CD4-positive, alpha-beta T cell treated with Interferon gamma for 1 hour (primary cell): ENCODE measurements at places on chromosomes 4 and X.

DNA sequence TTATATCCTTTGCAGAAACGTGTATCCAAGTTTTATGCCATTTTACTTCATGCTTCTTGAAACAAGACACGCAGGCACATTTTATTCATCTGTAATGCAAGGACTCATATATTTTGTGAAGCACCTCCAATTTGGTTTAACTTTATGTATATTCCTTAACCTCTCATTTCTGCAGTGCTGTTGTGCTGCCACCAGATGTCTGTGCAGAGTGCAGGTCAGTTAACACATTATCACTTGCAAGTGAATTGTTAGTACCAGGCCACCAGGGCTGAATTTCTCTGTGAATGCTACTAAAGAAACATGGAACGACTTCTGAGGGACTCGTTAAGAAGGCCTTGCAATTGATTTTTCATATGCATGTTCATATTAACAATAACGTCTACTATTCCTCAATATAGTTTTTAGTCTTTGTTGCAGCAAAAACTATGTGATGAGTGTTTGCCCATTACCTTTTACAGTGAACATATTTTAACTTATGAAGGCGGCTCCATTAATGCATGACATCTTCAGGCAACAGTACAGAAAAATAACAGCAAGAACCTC lies 770.3 kb downstream of the NLGN4X start:
- DNase-seq: no peak

GRCh38 chr4:184825141-184825895 lies 450 bp downstream of the ACSL1 start:
- no peak for DNase-seq

- DNase-seq: no peak
These were observed 74.0 kb downstream of the ATG4A start for GRCh38 chrX:108165383-108166111.

DNA sequence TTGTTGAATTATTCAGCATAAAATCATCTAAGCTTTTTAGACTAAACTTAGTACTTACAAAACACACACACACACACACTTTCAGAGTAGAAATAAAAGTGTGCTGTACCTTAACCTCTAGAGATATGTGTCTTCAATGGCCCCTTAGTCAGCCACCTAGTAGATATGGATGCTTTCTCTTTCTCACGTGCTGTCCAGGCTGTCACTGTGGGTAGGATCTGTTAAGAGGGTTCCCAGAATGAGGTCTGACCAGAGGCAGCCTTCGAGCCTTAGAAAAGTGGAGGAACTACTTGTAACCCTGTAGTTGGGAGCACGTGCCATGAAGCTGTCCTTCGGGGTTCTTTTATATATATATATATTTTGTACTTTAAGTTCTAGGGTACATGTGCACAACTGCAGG lies 117.9 kb downstream of the COL4A5 start:
- DNase-seq: no peak

GRCh38 chrX:10199212-10199611 lies 42.4 kb downstream of the CLCN4 start:
- peak; percentile 81 for DNase-seq

GRCh38 chr4:185470501-185471195 lies 885 bp downstream of the CCDC110 start:
- peak; percentile 45 for DNase-seq

DNA sequence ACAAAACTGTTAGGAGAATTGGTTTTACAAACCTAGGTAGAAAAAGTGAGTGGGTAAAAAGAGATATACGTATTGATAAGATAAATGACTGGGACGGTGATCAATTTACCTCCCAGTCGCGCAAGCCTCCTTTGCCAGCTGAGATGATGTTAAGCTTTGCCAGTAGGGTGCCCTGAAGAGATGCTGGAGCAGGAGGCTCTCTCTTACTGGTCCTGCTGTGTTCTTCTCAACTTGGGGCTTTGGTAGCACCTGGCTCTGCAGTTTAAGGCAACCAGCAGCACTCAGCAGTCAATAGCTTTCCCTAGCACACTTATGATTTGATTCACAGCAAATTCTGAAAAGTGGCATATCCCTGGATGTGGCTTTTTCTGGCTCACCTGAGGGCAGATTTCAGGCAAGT lies 1461.7 kb downstream of the ADGRL3 start:
- DNase-seq: no peak

- DNase-seq: no peak
These were observed 13.3 kb upstream of the TBC1D19 start for GRCh38 chr4:26570596-26570995.

GRCh38 chr4:76607266-76607799 lies 172.3 kb downstream of the SHROOM3 start:
- no peak for DNase-seq

- DNase-seq: no peak
These were observed 972.1 kb downstream of the C4orf33 start for GRCh38 chr4:130068072-130068471.

GRCh38 chrX:9456250-9457074 lies 8.4 kb upstream of the TBL1X start:
- peak; percentile 27 for DNase-seq

DNA sequence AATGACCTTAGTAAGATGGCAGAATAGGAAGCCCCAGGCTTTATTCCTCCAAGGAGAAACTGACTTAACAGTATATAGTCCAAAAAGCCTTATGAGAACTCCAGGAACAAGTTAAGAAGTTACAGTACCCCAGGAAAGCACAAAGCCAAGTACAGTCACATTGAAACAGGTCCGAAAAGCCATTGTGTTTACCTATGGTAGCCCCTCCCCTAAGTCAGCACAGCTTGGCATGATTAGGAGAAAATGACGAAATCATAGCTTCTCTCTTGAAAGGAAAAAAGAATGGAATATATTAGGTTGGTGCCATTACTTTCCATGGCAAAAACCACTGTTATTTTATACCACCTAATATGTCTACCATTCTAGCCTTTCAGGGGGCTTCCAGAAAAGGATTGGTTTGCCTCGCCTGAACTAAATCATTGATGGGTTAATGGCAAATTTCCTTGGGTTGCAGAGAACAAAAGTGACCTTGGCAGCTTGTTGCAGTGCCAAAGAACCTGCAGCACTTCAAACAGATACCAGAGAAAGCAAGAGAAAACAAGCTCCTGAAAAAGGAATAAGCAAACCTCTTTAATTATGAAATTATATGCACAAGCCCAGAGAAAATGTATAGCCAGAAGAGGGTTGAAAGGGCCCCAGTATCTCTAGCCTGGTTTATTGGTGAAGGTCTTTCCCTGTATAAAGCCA lies 130.6 kb downstream of the PTCHD1 start:
- no peak for DNase-seq

DNA sequence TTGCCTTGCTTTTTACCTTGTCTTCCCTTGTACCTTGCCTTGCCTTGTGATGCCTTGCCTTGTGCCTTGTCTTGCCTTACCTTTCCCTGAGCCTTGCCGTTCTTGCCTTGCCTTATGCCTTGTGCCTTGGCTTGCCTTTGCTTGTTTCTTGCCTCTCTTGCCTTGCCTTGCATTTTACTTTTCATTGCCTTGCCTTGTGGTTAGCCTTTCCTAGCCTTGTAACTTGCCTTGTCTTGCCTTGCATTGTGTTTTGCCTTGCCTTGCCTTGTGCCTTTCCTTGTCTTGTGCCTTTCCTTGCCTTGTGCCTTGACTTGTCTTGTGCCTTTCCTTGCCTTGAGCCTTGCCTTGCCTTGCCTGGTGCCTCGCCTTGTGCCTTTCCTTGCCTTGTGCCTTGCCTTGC lies 84.6 kb downstream of the TAB3 start:
- no peak for DNase-seq

DNA sequence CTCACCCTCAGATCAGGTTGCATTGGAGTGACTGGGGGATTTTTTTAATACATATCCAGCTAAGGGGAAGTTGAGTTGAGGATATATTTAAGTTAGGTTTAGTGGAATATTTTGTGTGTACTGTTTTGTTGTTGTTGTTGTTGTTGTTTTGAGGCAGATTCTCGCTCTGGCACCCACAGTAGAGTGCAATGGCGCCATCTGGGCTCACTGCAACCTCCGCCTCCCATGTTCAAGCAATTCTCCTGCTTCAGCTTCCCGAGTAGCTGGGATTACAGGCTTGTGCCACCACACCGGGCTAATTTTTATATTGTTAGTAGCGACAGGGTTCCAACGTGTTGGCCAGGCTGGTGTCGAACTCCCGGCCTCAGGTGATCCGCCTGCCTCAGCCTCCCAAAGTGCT lies 38.6 kb upstream of the ATP6AP2 start:
- no peak for DNase-seq

DNA sequence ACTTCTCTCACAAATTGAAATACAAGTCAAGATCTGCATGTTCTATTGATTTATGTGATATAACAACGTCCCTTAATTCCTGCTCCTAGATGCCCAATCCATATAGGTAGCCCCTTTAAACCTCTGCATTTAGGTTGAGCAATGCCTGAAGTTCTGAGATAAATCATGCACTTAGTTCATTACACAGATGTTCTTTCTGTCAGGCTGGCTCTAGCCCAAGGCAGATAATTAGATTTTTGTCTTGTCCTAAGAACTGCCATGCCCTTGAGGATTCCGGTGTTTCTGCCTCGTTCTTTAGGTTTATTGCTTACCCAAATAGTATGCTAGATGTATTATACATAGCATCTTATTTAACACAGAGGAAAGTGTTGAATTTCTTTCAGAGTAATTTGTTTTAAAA lies 143.1 kb downstream of the TRAM1L1 start:
- DNase-seq: no peak

- no peak for DNase-seq
These were observed 90.5 kb downstream of the RTL5 start for GRCh38 chrX:72041176-72041575.

GRCh38 chr4:150010525-150011126 lies 67.6 kb upstream of the DCLK2 start:
- no peak for DNase-seq

GRCh38 chr4:80172203-80172602 lies 25.1 kb upstream of the PRDM8 start:
- DNase-seq: no peak

- no peak for DNase-seq
These were observed 51.4 kb upstream of the LSM6 start for GRCh38 chr4:146124023-146124680.

- no peak for DNase-seq
These were observed 19.4 kb downstream of the RPS6KA6 start for GRCh38 chrX:84168574-84168973.

GRCh38 chr4:104860238-104861123 lies 286.2 kb upstream of the TET2 start:
- peak; percentile 4 for DNase-seq

- no peak for DNase-seq
These were observed 111.2 kb upstream of the ZNF827 start for GRCh38 chr4:146049802-146050201.

- DNase-seq: no peak
These were observed 310.5 kb upstream of the GIMD1 start for GRCh38 chr4:106679063-106679462.

GRCh38 chrX:151789179-151789800 lies 54.7 kb downstream of the CNGA2 start:
- DNase-seq: no peak

DNA sequence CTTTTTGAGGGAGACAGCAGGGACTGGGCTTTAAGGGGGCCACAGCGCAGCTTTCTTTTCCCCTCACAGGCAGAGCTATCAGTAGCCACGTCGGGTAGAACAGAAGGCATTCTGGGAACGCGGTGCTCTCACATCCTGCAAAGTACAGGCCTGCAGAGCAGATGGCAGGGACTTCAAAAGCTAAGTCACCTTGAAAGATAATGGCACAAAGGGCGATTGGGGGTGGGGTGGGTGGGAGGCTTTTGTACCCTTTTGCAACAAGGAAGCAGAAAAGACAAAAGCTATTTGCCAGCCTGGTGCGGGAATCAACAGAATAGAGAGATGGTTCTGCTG lies 93.9 kb downstream of the PHKA2 start:
- DNase-seq: no peak

DNA sequence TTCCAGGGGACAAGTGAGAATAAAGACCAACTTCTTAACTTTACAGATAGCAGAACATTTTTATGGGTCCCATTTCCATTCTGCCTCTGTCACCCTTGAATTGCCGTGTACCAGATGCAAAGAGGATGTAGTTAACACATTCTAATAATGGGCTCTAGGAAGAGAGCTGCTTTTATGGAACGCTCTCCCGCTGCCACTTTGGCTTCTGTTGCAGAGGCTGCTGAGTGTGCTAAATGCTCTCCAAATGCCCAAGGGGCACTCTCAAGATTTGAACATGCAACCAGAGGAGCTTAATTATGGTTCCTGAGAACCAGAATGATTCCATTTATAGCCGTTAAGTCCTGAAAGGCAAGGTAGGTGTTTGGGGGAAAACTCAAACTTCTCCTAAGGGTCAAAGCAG lies 28.1 kb upstream of the GPC3 start:
- no peak for DNase-seq

DNA sequence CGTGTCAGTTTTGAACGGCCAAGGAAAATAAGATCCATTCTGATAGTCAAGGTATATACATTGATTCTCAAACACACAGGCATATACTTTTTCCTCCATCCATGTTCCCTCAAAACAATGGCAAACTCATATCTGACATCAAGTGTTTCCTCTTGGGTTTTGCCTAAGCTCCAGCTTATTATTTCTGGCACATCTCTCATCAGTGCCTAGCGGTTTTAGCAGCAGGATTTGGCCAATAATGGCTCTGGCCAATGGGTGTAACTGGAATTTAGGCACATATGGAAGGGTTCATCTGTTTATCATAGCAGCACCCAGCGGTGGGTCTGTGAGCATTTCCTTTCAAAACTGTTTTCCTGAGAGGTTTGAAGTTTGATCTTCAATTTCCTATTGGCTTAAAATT lies 161.6 kb upstream of the TLL1 start:
- no peak for DNase-seq

- no peak for DNase-seq
These were observed 126.0 kb downstream of the PPP3CA start for GRCh38 chr4:101221294-101221693.

GRCh38 chr4:21780148-21780547 lies 168.4 kb downstream of the KCNIP4 start:
- DNase-seq: no peak

DNA sequence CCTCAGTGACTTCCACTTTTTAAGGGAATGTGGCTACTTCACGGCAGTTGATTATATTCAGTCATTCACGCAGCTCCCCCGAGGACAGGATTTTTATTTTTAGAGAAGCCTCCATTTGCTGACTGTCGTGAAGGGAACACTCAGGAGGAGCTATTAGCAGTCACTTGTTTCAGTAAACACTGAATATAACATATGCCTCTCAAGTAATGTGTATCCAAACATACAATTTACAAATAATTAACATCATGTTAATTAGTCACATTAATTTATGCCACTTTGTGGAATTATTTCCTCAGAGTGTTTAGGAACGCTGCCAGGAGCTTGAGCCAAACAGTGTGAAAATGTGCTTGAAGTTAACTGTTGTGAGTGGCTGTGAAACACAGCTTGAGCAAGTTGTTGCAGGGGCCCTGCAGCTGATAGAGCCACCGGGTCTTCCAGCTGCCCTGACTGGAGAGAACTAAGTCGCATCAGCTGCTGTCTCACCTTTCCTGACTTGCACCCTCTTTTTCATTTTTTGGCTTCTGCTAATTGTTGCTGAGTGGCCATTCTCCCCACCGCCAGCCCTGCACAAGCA lies 245.6 kb downstream of the LDB2 start:
- DNase-seq: no peak

DNA sequence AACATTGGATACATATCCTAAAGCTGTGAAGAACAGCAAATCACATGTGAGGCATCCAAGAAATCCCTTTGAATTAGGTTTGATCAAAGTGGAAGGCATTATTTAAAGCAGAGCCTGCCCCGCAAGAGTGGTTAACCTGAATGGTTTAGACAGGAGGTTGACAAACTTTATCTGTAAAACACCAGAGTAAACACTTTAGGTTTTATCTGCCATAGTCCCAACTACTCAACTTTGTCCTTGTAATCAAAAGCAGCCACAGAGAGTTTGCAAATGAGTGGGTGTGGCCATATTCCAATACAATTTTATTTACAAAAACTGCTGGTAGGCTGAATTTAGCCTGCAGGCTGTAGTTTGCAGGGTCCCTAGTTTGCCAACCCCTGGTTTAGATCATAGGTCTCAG lies 25.2 kb upstream of the FGFBP2 start:
- no peak for DNase-seq
